Adrenal gland (tissue), 19 donors: ENCODE measurements at places on chromosomes 12 and 14. TPM values are rescaled to one million over a fixed set of nuclear protein-coding genes. Genes with fewer than 3 reads are reported as not detected.

LRRK2 gene
- total RNA-seq, result 16.4 TPM

PTCSC3 gene
- not detected for total RNA-seq

CYP46A1 gene
- 1.5 TPM for total RNA-seq

TMEM121 gene
- 1.2 TPM for total RNA-seq

CRACR2A gene
- total RNA-seq, result 2.7 TPM

PLBD2 gene
- total RNA-seq, result 263 TPM

FOXG1 gene
- not detected for total RNA-seq

B4GALNT1 gene
- total RNA-seq, result 0.54 TPM

ASCL1 gene
- total RNA-seq, result 2.8 TPM

TPH2 gene
- total RNA-seq, result not detected

PPP1R1A gene
- total RNA-seq, result 0.78 TPM

CAPRIN2 gene
- 12.1 TPM for total RNA-seq

MYF6 gene
- 0.51 TPM for total RNA-seq

DNA sequence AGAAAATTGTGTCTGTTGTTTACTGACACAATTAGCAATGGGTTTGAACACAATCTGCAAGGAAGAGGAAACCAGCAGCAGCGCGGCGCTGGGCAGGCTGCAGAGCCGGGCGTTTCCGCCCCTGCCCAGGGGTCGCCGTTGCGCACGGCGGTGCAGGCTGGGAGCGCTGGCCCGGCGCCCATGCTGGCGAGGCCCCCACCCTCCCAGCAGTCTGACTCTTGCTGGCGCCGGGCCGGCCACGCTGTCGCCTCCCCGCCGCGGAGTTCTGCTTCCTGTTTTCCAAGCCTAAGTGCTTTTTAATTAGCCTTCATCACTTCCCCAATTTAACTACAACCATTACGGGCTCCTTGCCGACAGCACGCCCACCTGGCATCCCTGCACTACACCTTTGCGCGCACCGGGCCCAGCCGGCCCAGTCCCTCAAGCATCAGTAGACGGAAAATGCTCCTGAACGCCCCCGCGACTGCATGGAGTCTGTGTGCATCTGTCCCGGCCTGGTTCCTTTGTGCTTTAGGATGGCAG lies 212.1 kb downstream of the GXYLT1 start:
- no peaks in the 10 kb centered on the region for H3K27me3 ChIP-seq
- H3K27ac ChIP-seq, result no peak overlapping the region
- peaks cover 3% of the 10 kb centered on the region for H3K4me1 ChIP-seq

DNA sequence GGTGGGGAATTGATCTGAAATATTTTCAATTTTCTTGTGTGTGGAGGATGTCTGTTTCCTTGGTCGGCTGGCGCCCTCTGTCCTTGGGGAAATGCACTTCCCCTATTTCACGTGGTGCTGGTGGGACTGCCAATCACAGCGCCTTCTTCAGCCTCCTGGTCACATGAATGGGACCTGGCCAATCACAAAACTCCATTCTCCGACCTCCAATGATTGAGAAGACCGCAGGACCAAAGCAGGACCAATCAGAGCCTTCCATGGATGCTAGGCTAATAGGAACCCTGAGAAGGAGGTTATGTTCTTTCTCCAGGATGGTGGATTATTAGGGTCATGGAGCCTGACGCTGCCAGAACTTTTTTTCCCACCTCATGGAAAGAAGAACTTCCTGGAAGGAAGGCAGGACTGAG lies 188.7 kb downstream of the TTC8 start:
- DNase-seq, result no peak
- H3K27me3 ChIP-seq, result no peaks in the 10 kb centered on the region
- no peak overlapping the region for H3K27ac ChIP-seq
- H3K4me1 ChIP-seq, result peaks cover 8% of the 10 kb centered on the region
- no peaks in the 10 kb centered on the region for H3K36me3 ChIP-seq
- H3K4me3 ChIP-seq, result no peak overlapping the region

- H3K27me3 ChIP-seq, result no peaks in the 10 kb centered on the region
- no peaks in the 10 kb centered on the region for H3K36me3 ChIP-seq
- H3K4me1 ChIP-seq, result no peaks in the 10 kb centered on the region
- DNase-seq, result no peak
Observed at GRCh38 chr12:72084880-72085279, 146.2 kb downstream of the TPH2 start.

GRCh38 chr12:89156340-89156739 lies 196.0 kb downstream of the DUSP6 start:
- DNase-seq, result no peak
- H3K4me1 ChIP-seq, result peaks cover 17% of the 10 kb centered on the region
- no peaks in the 10 kb centered on the region for H3K36me3 ChIP-seq
- no peaks in the 10 kb centered on the region for H3K27me3 ChIP-seq

GRCh38 chr12:87051621-87052020 lies 795.4 kb upstream of the MGAT4C start:
- H3K36me3 ChIP-seq, result no peaks in the 10 kb centered on the region
- no peaks in the 10 kb centered on the region for H3K27me3 ChIP-seq
- DNase-seq, result no peak
- H3K4me1 ChIP-seq, result no peaks in the 10 kb centered on the region
- no peak overlapping the region for H3K27ac ChIP-seq

GRCh38 chr12:103829092-103829491 lies 11.9 kb downstream of the NT5DC3 start:
- no peak overlapping the region for H3K27ac ChIP-seq
- no peaks in the 10 kb centered on the region for H3K36me3 ChIP-seq
- H3K27me3 ChIP-seq, result no peaks in the 10 kb centered on the region
- DNase-seq, result no peak

GRCh38 chr12:94157981-94158411 lies 9.6 kb downstream of the PLXNC1 start:
- no peaks in the 10 kb centered on the region for H3K4me1 ChIP-seq
- DNase-seq, result no peak
- H3K27me3 ChIP-seq, result no peaks in the 10 kb centered on the region

- no peak for DNase-seq
- no peaks in the 10 kb centered on the region for H3K36me3 ChIP-seq
- no peaks in the 10 kb centered on the region for H3K4me1 ChIP-seq
Observed at GRCh38 chr14:50822501-50823042, 8.4 kb downstream of the NIN start.

DNA sequence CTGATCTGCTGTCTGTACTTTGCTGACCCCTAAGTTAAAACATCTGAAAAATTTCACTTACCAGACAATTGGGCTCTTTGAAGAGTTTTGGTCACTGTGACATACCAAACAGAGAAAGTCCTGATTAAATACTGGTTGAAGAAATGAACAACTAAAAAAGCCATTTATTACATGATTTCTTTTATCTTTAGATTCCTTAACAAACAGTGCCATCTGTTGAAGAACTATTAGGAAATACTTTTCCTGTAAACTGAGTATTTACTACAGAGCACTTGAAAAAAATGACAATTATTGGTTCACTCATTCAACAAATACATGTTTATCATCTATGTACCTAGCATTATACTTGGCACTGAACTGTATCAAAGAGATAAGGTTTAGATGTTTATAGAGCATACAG lies 6.5 kb upstream of the WASHC4 start:
- no peak overlapping the region for H3K27ac ChIP-seq
- H3K4me3 ChIP-seq, result no peak overlapping the region
- H3K36me3 ChIP-seq, result no peaks in the 10 kb centered on the region

- no peaks in the 10 kb centered on the region for H3K36me3 ChIP-seq
- no peak overlapping the region for H3K27ac ChIP-seq
- no peak for DNase-seq
- H3K4me3 ChIP-seq, result no peak overlapping the region
- H3K27me3 ChIP-seq, result no peaks in the 10 kb centered on the region
Observed at GRCh38 chr14:22070119-22070982, 396.7 kb upstream of the OR4E1 start.

GRCh38 chr14:59632381-59632780 lies 55.8 kb upstream of the CCDC175 start:
- no peaks in the 10 kb centered on the region for H3K4me1 ChIP-seq
- H3K27ac ChIP-seq, result no peak overlapping the region
- H3K36me3 ChIP-seq, result no peaks in the 10 kb centered on the region
- no peak overlapping the region for H3K4me3 ChIP-seq
- no peak for DNase-seq
- H3K27me3 ChIP-seq, result peaks cover 22% of the 10 kb centered on the region

DNA sequence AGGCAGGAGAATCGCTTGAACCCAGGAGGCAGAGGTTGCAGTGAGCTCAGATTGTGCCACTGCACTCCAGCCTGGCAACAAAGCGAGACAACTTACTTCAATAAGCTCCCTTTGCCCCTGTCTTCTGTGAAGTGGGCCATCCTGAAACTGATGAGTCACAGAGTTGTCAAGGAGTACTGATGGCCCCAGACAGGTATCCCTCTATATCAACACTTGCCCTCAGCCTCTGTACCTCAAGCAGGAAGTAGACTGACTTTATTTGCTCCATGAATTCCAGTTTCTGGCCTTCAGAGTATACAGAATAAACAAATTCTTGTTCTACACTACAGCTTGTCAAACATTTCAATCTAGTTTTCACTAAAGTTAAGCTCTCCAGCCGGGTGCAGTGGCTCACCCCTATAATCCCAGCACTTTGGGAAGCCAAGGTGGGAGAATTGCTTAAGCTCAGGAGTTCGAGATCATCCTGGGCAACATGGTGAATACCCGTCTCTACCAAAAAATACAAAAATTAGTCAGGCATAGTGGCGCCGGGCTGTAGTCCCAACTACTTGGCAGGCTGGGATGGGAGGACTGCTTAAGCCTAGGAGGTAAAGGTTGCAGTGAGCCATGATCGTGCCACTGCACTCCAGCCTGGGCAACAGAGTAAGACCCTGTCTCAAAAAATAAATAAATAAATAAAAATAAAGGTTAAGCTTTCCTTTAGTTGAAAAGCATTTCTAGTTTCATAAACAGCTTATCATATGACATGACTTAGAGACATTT lies 16.4 kb upstream of the LRP10 start:
- DNase-seq, result no peak
- H3K27ac ChIP-seq, result no peak overlapping the region
- no peaks in the 10 kb centered on the region for H3K36me3 ChIP-seq
- H3K4me1 ChIP-seq, result peaks cover 26% of the 10 kb centered on the region

DNA sequence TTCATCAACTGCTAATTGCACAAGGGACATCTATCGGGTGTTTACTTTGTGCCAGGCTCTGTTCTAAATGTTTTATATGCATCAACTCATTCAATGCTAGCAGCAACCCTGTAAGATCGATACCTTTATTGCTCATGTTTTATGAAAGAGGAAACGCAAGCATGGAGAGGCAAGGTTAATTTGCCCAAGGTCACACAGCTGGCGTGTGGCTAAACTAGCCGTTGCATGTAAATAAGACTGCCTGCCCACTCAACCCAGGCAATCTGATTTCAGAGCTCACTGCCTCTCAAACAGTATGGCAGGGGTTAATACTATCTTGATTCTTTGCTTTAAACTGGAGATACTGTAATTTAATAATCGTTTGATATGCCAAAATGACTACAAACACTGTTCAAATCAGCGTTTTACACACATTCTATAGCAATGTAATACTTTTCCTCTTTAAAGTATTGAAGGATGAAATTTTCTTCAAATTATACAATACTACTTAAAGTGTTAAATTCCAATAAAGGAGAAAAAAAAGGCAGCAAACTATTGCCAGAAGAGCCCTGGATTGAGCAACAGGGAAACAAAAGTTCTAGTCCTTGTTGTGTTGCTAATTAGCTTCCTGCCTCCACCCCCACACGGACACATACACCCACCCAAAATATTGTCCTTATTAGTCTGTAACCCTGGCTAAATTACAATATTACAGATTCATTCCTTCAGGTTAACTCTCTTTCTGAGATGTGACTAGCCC lies 39.1 kb upstream of the DHRS7 start:
- H3K4me3 ChIP-seq, result no peak overlapping the region
- no peak overlapping the region for H3K27ac ChIP-seq
- H3K27me3 ChIP-seq, result no peaks in the 10 kb centered on the region
- no peak for DNase-seq
- no peaks in the 10 kb centered on the region for H3K36me3 ChIP-seq

- H3K4me3 ChIP-seq, result no peak overlapping the region
- no peak overlapping the region for H3K27ac ChIP-seq
- peaks cover 25% of the 10 kb centered on the region for H3K4me1 ChIP-seq
- H3K27me3 ChIP-seq, result no peaks in the 10 kb centered on the region
- DNase-seq, result no peak
- no peaks in the 10 kb centered on the region for H3K36me3 ChIP-seq
Observed at GRCh38 chr12:11761869-11762567, 112.5 kb downstream of the ETV6 start.

GRCh38 chr14:61632401-61632800 lies 62.9 kb upstream of the HIF1A start:
- no peaks in the 10 kb centered on the region for H3K36me3 ChIP-seq
- H3K27me3 ChIP-seq, result no peaks in the 10 kb centered on the region
- DNase-seq, result no peak
- no peak overlapping the region for H3K27ac ChIP-seq
- H3K4me3 ChIP-seq, result no peak overlapping the region

- no peak for DNase-seq
- H3K36me3 ChIP-seq, result no peaks in the 10 kb centered on the region
Observed at GRCh38 chr12:79873201-79873600, 61.7 kb downstream of the PPP1R12A start.
